Activated T-helper 1 cell treated with Interleukin-2 at 50 U/mL for 16 hours (primary cell): ENCODE measurements at places on chromosomes 7 and 10.

DNA sequence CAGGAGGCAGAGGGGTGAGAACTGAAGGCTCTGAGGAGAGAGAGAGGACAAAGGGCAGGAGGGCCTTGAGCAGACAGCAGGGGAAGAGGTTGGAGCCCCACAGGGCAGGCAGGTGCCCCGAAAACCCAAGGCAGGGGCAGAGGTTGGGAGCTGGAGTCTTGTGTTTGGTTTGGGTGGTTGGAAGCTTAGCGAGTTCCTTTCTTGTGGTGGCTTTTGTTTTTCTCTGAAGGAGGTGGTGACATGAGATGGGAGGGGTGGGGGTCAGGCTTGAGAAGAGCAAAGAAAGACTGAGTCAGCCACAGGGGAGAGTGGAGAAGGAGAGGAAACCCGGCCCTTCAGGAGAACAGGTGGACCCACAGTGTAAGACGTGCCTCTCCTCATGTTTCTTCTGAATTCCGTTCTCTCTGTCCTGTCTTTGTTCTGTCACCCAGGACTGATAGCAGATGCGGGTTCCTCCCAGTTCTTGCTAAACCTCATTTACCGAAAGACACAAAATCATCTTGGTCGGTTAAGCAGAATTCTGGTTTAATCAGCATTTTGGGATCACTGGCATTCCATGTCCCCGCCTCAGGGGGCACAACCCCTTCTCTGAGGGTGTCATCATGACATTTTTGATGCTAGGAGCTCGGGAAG is 95.3 kb downstream of the INSYN2A start:
- DNase-seq: no peak

- DNase-seq: no peak
Measured at GRCh38 chr7:22108151-22108845, 162.6 kb upstream of the CDCA7L start.

GRCh38 chr7:49443515-49443914 is 329.9 kb upstream of the VWC2 start:
- no peak for DNase-seq

GRCh38 chr10:71067098-71067740 is 145.2 kb upstream of the UNC5B start:
- no peak for DNase-seq

GRCh38 chr10:74179111-74179710 is 28.2 kb downstream of the ADK start:
- DNase-seq: no peak

- no peak for DNase-seq
Measured at GRCh38 chr10:266974-267425, 131.7 kb downstream of the ZMYND11 start.

GRCh38 chr10:104844073-104844472 is 203.0 kb downstream of the SORCS3 start:
- no peak for DNase-seq

GRCh38 chr10:22704471-22704911 is 9.9 kb downstream of the PIP4K2A start:
- DNase-seq: no peak

- no peak for DNase-seq
Measured at GRCh38 chr7:105337529-105337928, 51.2 kb downstream of the SRPK2 start.

DNA sequence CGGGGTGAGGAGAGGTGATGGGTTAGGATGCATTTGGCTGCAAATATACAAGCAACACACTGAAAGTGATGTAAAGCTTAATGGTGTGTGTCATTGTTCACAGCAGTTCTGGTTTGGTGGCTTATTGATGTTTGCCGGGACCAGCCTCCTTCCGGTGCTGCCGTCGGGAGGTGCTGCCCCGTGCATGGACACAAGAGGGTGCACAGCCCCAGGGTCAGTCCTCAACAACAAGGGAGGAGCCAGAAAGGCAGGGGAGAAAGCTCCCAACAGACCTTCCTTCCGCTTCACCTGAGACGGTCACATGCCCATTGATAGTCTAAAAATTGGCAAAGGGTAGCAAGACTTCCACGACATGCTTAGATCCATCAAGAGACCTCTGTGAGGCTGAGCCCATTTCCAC is 9.5 kb downstream of the RNF32 start:
- no peak for DNase-seq

- DNase-seq: no peak
Measured at GRCh38 chr10:64148607-64149006, 627.4 kb downstream of the REEP3 start.

DNA sequence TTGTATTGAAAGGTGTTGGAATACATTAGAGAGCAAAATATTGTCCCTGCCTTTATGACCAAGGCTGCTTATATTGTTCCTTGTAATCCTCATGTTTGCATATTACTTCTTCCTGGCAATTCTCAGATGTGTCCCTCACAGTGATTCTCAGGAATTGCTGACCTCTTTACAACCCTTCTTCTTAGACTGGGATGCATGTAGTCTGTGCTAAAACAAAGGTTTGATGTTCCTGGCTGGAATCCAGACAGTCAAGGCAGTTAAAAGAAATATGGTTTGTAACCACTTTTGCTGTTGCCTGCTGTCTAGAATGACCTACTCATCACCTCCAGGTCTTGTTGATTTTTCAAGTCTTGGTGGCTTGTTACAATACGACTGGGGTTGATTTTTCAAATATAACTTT is 367.6 kb downstream of the HGF start:
- DNase-seq: no peak

GRCh38 chr10:105843786-105844185 is 1202.7 kb downstream of the SORCS3 start:
- no peak for DNase-seq

- no peak for DNase-seq
Measured at GRCh38 chr10:60893231-60893630, 50.8 kb downstream of the RHOBTB1 start.

- DNase-seq: no peak
Measured at GRCh38 chr7:117808910-117809705, 64.1 kb downstream of the CTTNBP2 start.

- no peak for DNase-seq
Measured at GRCh38 chr10:88042160-88043100, 179.0 kb downstream of the PTEN start.

DNA sequence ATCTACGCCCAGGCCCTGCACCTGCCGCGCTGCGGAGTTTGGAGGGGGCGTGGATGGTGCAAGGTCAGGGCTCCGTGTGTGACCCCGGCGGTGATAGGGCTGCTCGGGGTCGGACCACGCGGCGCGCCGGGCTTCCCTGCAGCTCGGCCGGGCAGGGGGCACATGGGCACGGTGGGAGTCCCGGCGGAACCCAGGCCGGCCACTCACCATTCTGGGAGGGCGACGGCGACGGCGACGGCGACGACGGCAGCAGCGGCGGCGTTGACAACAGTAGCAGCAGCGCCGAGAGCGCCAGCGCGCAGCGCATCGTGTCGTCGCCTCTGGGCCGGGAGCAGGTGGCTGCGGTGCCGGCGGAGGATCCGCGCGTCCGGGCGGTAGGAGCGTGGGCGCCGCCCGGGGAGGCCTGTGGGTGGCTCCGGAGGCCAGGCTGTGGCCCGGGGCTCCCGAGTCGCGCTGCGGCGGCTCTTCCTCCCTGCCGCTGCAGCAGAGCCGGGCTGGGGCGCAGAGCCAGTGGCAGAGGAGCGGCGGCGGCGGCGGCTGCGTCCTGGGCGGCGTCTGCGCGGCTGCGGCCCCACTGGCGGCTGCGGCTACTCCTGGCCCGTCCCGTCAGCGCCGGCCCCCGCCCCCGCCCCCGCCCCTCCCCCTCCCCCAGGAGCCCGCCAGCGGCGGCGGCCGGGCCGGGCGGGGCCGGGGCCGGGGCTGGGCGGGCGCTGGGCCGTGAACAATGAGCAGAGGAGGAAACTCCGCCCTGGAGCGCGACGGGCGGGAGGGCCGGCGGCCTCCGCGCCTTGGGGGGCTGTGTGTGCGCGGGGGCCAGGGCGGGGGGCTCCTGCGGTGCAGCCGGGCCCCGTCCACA is at the start of gene PODXL:
PODXL (minus strand) TSS at position 576 of the 856 bp plus-strand sequence; CDS start at position 307, 269 bp downstream.
- peak; percentile 38 for DNase-seq

- no peak for DNase-seq
Measured at GRCh38 chr7:68216051-68216450, 1219.4 kb downstream of the TYW1 start.

DNA sequence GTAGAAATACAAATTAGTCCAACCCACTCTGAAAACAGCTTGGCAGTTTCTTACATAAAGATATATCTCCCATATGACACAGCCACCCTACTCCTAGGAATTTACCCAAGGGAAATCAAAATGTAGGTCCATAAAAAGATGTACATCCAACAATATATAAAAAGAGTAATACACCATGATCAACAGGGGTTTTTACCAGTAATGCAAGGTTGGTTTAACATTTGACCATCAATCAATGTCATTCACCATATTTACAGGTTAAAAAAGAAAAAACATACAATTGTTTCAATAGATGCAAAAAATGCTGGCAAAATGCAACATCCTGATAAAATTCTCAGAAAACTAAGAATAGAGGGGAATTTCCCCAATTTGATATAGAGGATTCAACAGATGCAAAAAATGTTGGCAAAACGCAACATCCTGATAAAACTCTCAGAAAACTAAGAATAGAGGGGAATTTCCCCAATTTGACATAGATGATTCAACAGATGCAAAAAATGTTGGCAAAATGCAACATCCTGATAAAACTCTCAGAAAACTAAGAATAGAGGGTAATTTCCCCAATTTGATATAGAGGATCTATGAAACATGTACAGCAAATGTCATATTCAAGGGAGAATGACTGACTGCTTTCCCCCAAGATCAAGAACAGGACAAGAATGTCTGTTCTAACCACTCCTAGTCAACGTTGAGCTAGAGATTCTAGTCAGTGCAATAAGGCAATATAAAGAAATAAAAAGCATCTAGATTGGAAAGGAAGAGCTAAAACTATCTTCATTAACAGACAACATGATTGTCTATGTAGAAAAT is 13.7 kb downstream of the ADAP1 start:
- no peak for DNase-seq

GRCh38 chr10:46288601-46289206 is 1.9 kb downstream of the ANTXRL start:
- no peak for DNase-seq

- DNase-seq: no peak
Measured at GRCh38 chr7:123738356-123738755, 10.4 kb downstream of the WASL start.

DNA sequence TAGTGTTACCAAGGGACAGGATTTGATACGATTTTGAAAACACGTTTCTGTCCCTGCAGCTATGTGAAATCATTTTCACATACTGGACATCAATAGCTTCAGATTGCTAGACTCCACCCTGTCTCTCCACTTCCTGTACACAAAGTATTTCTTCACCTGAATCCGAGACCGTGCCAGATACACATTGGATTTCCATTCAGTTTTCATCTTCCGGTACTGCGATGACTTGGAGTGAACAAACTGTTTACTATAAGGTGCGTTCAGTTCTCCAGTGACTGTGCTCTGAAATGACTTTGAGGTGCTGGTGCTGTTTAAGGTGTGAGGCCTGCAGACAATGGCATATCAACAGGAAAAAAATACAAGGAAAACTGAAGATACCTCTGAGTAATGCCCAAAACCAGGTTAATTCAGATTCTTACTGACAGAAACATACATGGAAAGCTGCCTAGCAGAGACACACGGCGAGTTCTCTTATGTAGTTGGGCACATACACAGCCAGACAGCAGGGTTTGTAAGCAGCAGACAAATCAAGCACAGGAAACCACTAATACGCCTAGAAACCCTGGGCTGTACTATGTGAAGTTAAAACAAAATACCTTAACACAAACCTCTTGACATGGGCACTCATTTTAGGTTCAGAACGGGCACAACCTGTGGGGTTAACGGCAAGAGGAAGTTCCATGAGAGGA is 119.2 kb downstream of the GALNT11 start:
- no peak for DNase-seq

GRCh38 chr7:103343332-103343731 is 1.2 kb downstream of the DNAJC2 start:
- DNase-seq: no peak

- no peak for DNase-seq
Measured at GRCh38 chr7:130945411-130945811, 211.4 kb upstream of the KLF14 start.

DNA sequence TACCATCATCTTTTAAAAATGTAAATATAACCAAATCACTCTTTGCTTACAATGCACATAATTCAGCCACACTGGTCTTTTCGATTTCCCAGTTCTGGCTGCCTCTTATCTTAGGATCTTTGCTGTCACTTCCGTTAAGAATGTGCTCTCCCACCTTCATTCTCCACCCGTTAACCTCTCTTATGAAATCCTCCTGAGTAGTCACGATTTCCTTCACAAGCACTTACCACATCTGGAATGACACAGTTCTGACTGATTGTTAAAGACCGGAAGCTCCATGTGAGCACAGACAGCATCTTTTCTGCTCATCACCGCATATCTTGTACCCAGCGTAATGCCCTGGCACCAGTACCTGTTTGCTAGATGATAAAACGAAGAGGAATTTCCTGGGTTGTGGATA is 84.3 kb downstream of the CUL2 start:
- no peak for DNase-seq

DNA sequence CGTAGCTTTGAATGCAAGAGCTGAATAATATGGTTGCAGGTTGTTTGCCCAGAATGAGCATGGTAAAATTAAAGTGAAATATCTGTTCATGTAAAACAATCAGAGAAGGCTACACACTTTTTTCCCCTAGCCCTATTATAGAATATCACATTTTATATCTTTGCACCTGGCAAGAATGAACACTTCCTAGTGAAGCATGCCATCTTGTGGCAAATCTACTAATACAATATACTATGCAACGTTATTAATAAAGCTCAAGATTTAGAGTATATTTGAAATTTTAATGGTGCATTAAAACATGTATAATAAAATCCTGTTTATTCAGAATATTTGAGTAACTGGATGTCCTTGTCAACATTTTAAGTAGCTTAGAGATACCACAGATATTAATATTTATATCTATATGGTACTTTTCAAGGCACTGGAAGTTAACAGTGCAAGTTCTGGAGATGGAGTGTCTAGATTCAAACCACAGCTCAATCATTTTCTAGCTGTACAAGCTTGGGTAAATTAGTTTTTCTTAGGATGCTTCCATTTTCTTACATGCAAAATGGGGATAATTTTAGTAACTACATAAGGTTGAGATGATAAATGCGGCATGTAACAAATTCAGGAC is 643.1 kb upstream of the SEMA3D start:
- no peak for DNase-seq

DNA sequence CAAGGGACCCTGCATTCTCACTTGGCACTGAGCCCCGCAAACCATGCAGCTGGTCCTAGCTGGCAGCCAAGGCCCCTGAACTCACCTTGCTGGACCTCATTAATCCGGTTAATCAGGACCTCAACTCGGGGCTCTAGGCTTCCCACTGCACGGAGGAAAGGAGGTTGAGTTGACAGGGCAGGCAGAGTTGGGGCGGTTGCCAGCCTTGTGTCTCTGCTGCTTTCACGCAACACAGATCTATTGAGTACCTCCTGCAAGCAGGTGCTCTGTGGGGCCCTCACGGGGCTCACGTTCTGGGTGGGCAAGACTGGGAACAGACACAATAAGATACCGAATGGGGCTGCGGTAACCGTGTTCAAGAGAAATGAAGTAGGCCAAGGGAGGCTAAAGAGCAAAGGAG is 6.2 kb downstream of the SYCE1 start:
- no peak for DNase-seq

DNA sequence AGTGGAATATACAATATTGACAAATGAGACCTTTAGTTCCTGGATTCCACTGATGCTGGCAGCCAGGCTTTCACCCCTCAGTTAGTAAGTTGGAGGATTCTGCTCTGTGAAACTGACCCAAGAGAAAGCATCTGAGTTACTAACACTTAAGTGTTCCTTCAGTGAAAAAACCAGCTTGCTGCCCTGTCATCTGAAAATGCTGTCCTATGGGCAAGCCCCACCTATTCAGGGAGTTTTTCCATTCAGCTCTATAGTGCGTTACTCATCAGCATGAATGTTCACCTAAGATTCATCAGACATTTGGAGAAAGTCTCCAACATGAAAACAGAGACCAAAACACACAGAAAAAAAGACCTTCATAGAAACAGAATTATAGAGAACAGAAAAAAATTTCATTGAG is 37.9 kb downstream of the PRPF18 start:
- no peak for DNase-seq
